ENCODE measurements at places on chromosomes 6 and 20.

DNA sequence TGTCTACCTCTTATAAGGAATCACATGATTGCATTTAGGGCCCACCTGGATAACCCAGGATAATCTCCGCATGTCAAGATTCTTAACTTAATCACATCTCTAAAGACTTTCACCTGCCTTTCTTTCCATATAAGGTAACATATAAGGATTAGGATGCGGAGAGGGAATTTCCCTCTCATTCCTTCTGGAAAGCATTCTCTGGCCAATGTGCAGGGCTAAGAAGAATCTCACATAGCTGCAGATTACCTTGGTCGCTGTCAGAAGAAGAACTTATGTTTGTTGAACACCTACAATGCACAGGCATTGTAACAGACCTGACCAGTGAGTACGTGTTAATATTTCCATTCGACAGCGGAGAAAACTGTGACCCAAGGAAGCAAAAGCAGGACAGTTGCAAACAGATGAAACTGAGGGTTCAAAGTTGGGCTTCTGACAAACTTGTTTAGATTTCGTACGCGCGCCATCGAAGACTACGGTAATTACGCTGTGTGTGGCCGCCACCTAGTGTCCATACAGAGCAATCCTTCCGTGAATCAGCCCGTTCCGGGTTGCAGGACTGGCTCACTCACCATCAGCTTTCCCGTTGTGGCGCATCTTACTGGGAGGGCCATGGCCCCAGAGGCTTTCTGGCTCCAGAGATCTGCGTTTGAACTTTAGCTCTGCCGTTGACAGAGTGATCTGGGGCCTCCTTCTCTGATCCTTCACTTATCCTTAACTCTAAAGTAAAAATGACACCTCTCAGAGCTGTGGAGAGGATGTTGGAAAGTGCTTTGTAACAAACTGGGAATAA, 9.5 kb downstream of the C20orf202 start:
- peak; percentile 54 for DNase-seq

- no peak for DNase-seq
Measured at GRCh38 chr20:56362833-56363413, 4.1 kb downstream of the FAM210B start.

DNA sequence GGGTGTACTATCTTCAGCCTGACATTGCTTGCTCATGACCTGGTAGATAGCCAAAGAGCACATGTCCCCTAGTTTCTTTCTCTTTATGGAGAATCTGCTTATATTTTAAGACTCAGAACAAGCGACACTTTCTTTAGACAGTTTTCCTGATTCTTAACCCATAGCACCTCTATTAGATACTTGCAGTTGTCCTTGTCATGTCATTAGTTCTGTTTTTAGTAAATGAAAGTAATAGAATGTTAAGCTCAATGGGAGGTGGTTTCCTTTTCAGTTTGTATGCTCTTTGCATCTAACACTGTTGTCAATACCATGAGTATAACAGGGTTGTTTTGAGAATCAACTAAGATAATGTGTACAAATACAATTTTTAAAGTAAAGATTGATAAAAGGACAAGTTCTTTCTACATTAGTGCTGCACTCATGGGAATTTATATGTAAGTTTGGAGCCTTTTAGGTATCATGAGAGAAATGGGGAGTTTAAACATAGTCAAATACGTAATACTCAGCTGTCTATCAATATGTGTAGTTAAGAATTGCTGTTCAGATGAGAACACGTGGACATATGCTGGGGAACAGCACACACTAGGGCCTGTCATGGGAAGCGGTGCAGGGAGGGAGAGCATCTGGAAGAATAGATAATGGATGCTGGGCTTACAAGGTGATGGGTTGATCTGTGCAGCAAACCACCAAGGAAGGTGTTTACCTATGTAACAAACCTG, 124.3 kb downstream of the GRM1 start:
- DNase-seq: no peak

- DNase-seq: no peak
Measured at GRCh38 chr6:26404546-26404945, 2.5 kb downstream of the BTN3A1 start.

DNA sequence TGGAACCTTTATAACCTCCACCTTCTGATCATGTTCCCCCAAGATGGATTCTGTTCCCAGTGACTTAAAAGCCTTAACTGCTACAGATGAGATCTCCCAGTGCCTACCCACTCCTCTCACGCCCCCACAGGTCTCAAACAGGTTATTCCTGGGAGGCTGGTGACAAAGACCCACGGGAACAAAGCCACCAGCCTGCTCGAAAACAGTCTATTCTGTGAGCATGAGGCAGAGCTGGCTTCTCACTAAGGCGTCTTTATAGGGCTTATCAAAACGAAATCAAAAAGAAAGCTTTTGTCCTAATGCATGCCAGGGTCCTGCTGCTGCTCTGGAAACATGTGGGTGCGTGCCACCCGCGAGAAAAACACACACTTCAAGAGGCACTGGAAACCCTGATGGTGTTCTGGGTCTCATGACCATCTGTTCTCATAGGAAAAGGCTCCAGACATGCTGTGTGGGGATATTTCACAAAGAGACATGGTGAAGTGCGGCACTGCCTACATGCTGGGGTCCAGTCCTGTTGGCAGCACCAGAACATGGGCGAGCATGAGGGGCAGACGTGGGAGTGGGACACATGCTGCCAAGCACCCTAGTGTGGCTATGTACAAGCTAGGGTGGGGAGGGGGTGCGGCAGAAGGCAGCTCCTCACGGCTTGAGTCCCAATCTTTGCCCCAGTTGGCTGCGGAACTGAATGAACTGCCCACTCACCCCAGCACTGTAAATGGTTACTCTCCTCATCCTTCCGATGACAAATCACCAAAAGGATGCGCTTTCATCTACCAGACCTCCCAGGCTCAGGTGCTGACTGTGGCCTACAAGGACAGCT, 2.1 kb downstream of the FKBP1A start:
- DNase-seq: no peak

- DNase-seq: no peak
Measured at GRCh38 chr20:63138855-63139341, 77.0 kb downstream of the YTHDF1 start.

- DNase-seq: no peak
Measured at GRCh38 chr20:20782755-20783154, 70.3 kb upstream of the RALGAPA2 start.

DNA sequence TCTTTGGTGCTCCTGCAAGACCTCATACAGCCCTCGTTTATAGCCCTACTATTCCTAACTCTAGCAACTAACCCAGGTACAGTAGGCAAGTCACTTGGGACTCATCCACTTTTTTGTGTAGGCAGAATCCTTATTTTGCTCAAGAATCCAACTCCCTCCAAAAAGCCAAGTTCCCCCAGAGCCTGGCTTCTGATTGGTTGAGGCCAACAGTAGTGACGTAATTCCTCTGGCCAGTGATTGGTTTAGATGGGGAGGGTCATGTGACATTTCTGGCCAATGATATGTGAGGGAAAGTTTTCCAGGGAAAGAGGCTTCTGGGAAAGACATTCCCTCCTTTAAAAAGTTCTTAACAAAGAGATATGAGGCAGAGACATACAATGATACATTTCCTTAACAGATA, 32.1 kb downstream of the KIAA1755 start:
- DNase-seq: no peak

DNA sequence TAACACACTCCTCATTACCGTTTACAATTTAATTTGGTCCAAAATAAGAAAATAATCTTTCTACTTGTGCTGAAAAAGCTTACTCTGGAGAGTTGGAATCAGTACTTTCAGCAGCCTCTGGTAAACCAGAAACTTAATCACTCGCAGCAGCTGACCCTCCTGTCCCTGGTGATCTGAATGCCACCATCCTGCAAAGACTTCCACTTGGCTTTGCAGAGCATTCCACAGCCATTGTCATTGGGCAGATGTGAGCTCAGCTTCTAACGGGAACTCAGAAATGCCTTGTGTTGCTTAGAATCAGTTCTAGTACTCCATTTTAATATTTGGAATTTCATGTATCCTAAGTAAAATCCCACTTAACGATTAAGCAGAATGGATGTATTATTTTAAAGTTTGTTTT, 59.7 kb downstream of the PHACTR1 start:
- DNase-seq: no peak

DNA sequence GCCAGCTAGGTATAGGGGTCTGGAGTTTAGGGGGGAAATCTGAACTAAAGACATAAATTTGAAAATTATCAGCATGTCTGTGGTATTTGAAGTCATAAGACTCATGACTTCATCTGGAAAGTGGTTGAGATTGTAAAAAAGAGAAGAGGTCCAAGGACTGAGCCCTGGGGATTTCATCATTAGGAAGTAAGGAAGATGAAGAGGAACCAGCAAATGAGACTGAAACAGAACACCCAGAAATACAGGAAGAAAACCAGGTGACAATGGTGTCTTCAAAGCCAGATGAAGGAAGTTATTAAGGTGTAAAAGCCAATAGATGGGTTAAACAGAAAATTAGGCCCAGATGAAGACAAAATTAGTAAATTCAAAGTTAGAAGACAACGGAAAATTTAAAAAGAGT, 49.1 kb upstream of the UBR2 start:
- DNase-seq: no peak

GRCh38 chr20:3560578-3560977, 89.8 kb downstream of the ATRN start:
- DNase-seq: peak; percentile 41

DNA sequence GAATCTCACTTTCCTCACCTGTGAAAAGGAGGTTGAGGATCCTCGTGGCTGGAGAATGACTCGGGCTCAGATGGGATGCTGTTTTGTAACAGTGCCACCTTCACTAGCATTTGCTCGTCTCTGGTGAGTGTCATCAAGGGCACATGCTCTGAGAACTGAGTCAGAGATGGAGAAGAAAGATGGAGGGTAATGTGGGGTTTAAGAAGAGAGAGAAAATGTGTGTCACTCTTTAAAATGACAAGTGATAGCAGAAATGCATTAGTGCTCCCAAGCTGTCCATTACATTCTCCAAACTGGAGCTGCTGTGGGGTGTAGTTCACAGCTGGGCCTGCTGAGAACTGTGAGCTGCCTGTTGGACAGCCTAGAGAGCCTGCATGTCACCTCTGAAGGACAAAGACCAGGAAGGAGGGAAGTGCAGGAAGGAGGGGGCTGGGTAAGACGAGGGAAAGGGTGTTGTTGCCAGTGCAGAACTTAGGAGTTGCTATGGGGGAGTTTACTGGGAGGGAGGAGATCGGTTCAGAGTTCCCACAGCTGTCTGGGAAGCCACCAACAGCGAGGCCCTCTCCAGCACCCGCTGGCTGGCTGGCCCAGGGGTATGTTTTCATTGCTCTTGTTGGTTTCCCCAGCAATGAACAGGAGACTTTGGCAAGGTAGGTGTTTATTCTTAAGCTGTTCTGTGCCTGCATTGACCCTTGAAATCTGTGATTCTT, 19.8 kb downstream of the GMPR start:
- DNase-seq: peak; percentile 8

DNA sequence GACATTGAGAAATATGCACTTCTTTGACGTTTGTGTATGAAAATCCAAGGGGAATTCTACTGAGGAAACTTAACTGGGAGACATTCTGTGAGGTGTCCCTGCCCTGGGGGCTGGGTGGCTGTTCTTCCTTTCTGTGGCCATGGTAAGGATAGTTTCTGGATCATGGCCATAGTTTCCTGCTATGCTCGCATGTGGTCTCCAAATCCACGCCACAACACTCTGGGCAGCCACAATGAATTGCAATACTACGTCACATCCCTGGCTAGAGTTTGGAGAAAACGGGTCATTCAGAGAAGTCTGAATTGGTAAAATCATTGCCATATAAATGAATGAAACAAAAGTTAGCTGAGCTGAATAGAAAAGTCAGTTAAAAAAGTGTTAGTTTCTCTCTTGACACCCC, 230.6 kb downstream of the UTRN start:
- no peak for DNase-seq

GRCh38 chr6:144284783-144285547, at the start of gene UTRN:
UTRN (plus strand) TSS chr6:144285335; CDS start chr6:144291829, 6,494 bp downstream.
- DNase-seq: peak; percentile 86

- DNase-seq: no peak
Measured at GRCh38 chr20:42609618-42610017, 580.1 kb downstream of the PTPRT start.

DNA sequence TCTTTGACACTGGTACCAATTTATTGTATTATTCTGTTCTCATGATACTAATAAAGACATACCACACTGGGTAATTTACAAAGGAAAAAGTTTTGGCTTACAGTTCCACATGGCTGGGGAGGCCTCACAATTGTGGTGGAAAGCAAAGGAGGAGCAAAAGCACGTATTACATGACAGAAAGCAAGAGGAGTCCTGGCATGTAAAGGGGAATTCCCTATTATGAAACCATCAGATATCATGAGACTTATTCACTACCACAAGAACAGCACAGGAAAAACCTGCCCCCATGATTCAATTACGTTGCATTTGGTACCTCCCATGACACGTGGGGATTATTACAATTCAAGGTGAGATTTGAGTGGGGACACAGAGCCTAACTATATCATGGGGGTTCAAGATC, 43.4 kb downstream of the SLC22A2 start:
- DNase-seq: no peak

DNA sequence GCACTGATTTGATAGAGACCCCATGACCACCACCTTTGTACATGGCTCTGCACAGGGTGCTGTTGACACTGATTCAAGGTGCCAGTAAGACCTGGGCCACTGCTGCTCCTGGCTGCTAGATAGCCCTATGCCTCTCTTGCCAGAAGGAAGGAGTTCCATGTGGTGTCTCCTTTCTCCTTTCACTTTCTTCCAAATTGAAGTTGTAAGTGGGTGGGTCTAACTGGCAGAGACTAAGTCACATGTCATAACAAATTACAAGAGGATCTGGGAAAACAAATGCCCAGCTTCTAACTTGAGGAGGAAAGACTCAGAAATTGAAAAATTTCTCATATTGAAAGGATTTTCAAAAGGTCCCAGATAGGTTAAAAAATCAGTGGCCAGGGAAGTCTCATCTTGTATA, 116.8 kb downstream of the TFAP2B start:
- DNase-seq: no peak

DNA sequence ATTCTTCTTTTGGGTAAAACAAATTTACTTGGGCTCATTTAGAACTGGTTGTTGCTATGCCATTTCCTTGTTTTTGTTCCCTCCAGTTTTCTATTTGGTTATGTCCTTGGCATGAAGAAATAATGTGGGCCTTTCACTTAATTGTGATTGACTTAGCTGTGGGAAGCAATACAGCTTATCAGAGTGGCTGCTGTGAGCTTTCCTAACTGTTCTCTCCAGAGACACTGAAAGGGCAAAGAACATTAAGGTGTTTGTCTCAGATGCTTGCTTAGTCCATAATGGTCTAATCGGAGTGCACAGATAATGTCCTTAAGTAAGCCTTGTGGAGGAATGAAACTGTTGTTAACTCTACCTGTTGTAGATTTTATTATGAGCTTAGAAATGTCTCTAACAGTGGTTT, 56.6 kb downstream of the SH3BGRL2 start:
- DNase-seq: no peak

- DNase-seq: no peak
Measured at GRCh38 chr6:26352315-26352714, 12.7 kb upstream of the BTN3A2 start.

DNA sequence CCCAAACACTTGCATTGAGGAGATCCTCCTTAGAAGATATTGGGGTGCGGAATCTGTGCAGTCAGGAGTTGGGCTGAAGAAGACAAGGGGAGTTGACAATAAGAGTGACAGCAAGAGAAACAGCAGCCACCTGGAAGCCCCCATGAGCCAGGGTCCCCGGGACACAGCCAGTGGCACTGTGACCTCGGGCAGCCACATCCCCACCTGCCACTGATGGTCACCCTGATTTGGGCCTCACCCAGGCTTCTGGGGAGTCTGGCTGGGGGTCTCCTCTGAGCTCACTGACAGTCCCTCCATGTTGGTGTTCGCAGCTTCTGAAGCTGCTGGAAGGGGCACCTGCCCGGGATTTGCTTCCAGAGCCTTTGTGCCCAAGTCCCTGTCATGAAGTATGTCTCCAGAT, 123.5 kb downstream of the TTLL2 start:
- no peak for DNase-seq

GRCh38 chr6:100612094-100612493, 147.4 kb upstream of the SIM1 start:
- no peak for DNase-seq
